ENCODE measurements at places on chromosomes 16 and 17.

GRCh38 chr16:84321932-84322331 is 27.3 kb downstream of the WFDC1 start:
- no peak for DNase-seq

DNA sequence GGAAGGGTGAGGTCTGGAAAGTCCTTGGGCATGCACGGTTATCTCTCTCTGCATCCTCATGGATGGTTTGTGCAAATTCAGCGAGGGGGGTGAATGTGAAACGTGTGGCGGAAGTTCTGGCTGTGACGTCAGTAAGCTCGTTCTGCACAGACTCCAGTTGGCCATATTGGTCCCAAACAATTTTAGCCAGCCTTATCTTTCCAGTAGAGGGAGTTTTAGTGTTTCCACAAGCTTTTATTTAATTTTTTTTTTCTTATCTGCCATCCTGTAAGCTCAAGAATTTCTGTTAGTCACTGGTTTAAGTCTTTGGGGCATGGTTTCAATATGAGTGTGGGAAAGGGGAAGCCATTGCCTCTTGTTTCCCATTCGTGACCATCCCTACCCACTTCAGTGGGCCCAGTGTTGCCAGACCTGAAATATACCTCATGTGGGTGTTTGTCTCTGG is 39.0 kb downstream of the HLF start:
- DNase-seq: no peak

GRCh38 chr16:78389009-78389498 is 289.6 kb downstream of the WWOX start:
- no peak for DNase-seq

DNA sequence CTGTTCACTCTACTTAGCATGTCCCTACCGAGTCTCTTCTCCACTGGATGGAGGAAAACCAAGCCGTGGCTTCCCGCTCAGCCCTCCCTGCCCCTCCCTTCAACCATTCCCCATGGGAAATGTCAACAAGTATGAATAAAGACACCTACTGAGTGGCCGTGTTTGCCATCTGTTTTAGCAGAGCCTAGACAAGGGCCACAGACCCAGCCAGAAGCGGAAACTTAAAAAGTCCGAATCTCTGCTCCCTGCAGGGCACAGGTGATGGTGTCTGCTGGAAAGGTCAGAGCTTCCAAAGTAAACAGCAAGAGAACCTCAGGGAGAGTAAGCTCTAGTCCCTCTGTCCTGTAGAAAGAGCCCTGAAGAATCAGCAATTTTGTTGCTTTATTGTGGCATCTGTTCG is 2.8 kb upstream of the LPCAT2 start:
- no peak for DNase-seq

DNA sequence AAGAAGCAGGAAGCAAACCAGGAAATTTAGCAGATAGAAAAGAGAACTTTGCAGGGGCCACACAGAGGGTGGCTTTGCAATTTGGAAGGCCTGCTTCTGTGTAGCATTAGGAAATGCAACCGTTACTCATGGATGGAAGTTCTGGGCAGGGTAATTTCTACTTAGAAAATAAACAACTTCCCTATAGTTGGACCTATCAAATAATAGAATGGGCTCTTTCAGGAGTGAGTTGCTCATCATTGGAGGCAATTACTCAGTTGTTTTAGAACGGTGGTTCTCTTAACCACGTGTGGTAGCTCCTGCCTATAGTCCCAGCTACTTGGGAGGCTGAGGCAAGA is 25.8 kb upstream of the HS3ST2 start:
- no peak for DNase-seq

- no peak for DNase-seq
Observed at GRCh38 chr16:69108064-69108904, 2.8 kb downstream of the HAS3 start.

DNA sequence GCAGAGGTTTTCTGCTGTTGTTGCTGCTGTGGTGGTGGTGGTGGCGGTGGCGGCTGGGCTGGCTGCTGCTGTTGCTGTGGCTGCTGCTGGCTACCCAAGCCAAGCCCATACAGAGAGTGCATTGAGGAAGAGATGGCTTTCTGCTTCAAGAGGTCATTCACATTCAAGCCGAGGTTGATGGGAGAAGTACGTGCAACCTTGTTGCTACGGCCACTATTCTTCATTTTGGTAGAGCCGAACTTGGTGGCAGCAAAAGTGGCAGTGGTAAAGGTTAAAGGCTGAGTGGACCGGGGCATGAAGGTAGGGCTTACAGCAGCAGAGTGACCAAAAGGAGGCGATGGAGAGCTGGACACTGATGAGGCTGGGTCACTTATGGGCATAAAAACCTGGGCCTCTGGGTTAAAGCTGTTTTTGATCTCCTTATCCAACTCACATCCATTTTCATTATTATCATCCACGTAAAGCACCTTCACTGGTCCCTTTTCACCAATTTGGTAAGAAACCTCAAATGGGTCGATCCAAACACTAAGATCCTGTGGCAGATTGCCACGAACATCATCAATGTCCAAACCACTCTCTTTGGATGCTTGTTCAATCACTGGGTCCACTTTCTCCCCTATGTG is 2.8 kb downstream of the TOB1 start:
- no peak for DNase-seq

DNA sequence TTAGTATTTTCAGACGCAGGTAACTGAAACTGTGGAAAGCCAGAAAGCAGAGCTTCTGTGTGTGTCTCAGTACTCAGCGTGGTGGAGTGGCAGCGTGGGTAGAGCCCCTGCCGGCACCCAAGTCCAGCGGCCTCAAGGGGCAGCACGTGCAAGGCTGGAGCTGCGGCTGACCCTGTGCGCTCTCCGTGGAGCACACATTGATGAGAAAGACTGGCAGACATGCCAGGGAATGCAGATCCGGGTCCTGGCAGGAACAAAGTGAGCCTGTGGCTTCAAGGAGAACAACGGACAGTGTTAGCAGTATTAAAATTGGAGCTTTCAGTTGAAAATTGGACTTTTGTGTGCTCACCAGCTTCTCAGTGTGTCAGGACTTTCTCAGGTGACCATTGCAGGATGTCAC is 23.3 kb downstream of the ZC3H18 start:
- DNase-seq: no peak

DNA sequence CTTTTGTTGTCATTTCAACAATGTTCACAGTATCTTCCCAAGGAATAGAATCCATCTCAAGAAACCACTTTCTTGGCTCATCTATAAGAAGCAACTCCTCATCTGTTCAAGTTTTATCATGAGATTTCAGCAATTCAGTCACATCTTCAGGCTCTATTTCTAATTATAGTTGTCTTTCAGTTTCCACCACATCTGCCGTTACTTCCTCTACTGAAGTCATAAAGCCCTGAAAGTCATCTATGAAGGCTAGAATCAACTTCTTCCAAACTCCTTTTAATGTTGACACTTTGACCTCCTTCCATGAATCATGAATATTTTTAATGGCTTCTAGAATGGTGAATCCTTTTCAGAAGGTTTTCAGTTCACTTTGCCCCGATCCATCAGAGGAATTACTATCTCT is 102.1 kb downstream of the CDH13 start:
- no peak for DNase-seq

DNA sequence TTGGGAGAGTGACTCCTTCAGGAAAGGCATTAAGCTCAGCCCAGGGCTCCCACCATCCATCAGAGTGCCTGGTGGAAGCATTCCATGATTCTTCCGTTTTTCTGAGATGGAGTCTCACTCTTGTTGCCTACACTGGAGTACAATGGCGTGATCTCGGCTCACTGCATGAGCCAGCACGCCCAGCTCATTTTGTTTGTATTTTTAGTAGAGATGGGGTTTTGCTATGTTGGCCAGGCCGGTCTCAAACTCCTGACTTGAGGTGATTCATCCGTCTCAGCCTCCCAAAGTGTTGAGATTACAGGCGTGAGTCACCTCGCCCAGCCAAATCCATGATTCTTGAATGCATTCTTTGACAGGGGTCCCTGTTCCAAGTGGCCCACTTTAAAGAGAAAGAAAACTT is 23.1 kb downstream of the MIS12 start:
- no peak for DNase-seq

- no peak for DNase-seq
Observed at GRCh38 chr17:39617100-39617445, 9.4 kb upstream of the NEUROD2 start.

DNA sequence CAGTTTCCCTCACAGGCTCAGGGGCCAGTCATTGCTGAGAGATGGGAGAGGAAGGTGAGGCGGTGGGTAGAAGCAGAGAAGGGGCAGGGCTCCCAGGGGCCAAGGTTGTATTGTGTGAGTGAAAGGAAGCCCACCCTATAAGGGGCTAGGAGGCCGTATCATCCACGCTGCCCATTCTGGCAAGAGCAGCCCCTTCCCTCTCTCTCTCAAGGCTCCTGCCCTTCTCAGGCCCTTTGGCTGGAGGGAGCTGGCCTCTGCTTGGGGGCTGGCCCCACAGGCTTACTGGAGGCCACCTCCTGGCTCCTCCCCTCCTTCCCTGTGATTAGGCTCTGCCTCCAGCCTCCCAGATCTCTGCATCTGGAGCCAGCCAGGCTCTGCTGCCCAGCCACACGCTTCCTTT is 7.6 kb downstream of the TBKBP1 start:
- no peak for DNase-seq

GRCh38 chr16:8173111-8173644 is 417.1 kb downstream of the TMEM114 start:
- DNase-seq: no peak

- DNase-seq: no peak
Observed at GRCh38 chr16:2095315-2095853, 40.3 kb downstream of the PKD1 start.

GRCh38 chr16:87924041-87924810 is 12.1 kb downstream of the CA5A start:
- DNase-seq: no peak

GRCh38 chr16:86033016-86033474 is 134.1 kb downstream of the IRF8 start:
- DNase-seq: no peak

DNA sequence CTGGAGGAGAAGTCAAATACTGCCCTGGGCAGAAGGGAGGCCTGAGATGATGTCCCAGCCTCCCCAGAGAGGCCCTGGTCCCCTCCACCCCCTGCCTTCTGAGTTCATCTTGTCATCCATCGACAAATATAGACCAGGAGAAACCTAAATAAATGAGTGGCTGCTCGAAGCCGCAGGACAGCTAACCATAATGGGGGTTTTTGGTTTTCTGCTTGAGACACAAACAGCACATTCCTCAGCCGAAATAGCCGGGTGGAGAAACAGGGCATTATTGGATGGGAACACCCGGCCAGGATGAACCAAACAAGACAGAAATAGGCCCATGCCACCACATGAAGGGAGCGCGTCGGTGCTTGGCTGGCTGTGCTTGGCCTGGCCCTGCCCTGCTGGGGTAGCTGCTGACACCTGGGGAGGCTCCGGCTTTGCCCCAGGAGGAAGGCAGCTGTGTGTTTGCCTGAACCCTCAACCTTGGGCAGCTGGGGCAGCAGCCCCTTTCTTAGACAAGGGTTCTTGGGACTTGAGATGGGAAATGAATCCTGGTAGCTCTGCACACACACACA is 188.1 kb downstream of the IRX5 start:
- DNase-seq: no peak

DNA sequence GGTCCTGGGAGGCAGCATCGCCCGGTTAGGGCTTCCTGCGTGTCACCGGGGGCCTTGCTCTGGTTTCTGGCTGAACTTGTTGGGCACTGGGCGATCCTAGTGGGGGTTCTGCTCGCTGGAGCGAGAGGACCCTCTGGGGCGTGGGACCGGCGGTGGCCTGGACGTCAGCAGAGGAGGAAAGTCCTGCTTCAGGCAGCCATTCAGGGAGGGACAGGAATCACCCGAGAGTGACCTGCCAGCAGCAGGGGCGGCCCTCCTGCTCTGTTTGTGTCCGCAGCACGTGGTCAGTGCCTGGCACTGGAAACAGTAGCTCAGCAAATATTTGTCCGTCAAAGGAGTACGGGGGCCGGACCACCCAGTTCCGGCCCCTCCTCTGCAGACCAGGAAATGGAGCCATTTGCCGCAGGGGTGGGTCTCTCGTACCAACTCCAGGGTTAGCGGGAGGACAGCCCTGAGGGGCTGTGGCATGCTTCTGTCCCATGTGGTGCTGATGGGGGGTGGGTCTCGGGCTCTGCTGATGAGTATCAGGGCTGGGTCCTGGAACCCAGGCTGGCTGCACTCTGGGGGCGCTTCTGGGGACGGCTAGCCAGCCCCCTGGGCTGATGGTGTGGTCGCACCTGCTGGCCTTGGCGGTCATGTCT is 48.3 kb downstream of the BAIAP2 start:
- DNase-seq: no peak

DNA sequence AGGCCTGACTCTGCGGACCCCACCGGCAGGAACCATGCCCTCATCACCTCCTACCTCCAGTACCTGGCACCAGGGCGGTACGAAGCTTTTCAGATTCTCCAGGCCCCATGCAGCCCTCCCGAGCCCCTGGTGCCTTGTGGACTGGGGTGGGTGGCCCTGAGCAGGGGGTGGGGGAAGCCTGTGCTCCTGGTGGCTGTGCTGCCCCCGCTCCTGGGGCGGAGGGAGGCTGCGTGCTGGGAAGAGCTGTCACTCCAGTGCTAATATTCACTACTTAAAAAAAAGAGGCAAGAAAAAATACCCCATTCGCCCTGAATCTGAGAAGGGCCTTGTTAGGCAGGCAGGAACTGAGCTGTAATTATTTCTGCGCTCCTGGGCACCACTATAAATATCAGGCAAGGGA is 111.8 kb downstream of the ENGASE start:
- DNase-seq: no peak

GRCh38 chr17:82332669-82333278 is 792 bp downstream of the SECTM1 start:
- DNase-seq: no peak

DNA sequence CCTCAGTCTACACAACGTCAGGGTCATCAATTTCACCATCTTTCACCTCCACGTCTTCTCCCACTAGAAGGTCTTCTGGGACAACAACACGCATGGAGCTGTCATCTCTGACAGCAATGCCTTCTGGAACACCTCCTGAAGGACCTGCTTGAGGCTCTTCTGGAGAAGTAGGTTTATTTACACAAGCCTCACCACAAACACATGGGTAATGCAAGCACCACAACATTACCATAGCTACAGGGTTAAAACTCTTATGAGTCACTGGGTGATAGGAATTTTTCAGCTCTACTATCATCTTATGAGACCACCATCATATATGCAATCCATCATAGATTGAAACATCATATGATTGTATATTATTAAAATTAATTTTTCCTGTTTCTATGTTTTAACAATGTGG is 215.4 kb downstream of the CHD9NB start:
- DNase-seq: no peak

DNA sequence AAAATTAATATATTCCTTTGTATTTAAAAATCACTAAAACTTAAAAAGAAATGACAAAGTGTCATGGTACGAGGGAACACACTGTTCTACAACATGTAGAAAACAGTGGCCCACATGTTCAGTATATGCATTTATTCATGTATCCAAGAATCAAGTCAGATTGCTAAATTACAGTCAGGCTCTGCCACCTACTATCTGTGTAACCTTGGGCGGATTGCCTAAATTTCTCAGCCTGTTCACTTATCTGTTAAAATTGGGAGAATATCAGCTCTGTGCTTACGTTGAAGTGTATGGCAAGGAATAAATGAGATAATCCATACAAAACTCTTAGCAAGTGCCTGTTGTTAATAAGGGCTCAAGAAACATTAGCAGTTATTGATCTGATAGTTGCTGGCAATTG is 3.4 kb upstream of the USP22 start:
- no peak for DNase-seq

GRCh38 chr16:56667581-56668571 is at the start of gene MT1G:
Gene MT1G, minus strand, starts transcription at chr16:56668065. Its CDS starts 72 bp downstream, at chr16:56667993.
- DNase-seq: no peak

GRCh38 chr17:17681187-17681743 is at the start of gene RAI1:
Gene RAI1, plus strand, starts transcription at chr17:17681458. Its CDS starts 111,491 bp downstream, at chr17:17792949.
- DNase-seq: peak; percentile 49
